Substantia nigra (tissue), 51 donors: ENCODE measurements at places on chromosomes 2 and 18.

DNA sequence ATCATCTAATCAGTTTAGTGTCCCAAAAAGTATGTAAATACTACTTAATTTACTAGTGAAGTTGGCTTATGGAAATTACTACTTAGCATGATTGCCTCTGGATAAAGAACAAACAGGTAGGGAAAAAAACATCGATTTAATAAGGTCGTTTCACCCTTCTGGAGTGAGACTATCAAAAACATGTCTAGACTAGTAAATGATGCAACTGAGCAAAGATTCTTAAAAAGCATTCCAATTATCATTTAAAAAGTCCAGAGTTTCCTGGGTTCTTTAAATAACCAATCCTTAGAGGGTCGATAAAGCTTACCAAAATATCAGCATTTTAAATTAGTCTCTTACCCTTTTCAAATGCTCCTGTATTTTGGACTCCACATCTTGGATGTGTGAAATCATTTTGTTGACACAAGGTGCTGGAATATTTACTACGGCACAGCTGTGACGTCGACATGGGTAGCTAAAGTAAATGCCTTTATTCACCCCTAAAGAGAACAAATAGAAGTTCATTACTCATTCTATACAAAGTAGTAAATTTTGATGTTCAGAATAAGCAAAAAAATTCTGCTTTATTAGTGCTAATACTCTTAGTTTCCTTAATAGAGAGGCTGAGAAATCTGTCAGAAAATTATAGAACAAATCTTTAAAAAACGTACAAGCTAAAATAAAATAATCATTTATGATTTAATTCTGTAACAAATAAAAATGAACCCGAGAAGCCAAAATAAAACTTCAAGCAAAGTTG is 70.6 kb downstream of the CCDC178 start:
- DNase-seq, result no peak

- no peak for DNase-seq
Measured at GRCh38 chr2:121005453-121005852, 269.8 kb downstream of the GLI2 start.

DNA sequence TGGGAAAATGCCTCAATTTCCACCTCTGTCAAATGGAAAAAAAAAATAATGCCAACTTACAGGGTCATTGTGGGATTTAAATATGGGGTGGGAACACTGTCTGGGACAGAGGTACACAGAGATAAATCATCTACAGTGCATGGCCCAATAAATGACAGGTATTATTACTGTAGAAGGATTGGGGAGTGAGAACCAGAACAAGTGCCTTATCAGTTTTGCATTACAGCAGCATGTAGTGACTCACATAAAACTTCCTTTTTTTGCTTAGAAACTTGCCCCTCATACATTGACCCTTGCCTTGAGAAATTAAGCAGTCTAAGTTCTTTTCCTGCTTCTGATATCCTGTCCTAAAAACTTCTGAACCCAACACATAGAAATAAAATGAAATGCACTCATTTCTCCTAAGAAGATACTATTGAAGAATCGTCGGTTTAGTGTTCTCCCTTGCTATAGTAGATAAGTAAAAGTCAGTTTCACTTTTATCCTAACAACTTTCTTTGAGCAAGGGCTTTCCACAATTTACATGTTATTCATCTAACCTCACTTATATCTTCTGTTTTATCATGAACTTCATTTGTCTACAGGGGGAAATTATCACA is 121.0 kb upstream of the HAAO start:
- no peak for DNase-seq

DNA sequence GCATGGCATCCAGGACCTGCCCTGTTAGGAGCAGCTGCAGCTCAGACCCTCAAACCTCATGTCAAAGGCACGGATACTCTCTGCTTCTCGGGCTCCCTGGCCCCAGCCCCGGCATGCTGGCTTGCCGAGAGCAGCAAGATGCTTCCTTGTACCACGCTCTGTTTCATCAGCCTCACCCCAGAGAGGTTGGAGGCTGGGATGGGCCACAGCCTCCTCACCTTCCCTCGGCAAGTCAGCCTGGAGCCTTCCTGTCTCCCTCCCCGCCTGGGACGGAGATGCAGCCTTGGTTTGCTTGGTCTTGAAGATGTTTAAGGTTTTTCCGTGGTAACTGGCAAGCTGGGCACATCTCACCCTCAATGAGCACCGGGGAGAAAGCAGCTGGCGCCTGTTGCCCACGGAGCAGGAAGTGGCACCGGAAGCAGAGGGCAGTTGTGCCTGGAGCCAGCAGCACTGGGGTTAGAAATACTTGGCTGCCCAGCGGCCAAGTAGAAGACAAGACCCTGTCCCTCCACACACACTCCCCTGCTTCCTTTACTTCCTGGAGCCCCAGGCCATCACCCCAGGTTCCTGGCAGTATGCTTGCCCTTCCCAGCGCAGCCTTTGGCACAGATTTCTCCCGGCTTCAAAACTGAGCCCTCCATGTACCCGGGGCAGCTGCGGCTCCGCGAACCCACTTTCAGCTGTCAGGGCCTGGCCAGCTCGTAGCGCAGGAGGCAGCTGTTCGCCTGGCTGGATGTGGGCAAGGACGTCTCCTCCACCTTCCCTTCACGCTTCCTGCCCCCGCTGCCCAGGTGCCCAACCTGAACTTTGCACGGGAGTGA is 17.4 kb downstream of the FBLN7 start:
- no peak for DNase-seq

GRCh38 chr2:155350783-155351580 is 652.5 kb downstream of the KCNJ3 start:
- DNase-seq, result no peak

DNA sequence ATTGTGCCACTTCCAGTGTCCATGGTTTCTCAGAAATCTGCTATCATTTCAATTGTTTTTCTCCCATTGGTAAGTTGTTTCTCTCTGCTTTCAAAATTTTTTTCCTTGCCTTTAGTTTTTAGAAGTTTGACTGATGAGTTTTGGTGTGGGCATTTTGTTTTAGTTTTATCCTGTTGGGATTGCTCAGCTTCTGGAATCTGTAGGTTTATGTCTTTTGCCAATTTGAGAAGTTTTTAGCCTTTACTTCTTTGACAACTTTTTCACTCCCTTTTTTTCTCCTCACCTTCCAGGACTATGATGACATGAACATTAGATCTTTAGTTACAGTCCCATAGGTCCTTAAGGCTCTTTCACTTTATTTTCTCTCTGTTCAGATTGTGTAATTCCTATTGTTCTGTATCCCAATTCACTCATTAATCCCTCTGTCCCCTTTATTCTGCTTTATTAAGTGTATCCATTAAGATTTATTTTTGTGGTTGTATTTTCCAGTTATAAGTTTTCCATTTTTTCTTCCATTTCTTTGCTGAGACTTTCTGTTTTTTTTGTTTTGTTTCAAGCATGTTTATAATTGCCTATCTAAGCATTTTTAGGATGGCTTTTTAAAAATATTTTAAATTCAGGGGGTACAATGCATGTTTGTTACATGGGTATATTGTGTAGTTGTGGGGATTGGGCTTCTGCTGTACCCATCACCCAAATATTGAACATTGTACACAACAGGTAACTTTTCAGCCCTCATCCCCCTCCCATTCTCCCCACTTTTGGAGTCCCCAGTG is 17.9 kb downstream of the MFSD6 start:
- DNase-seq, result no peak

- no peak for DNase-seq
Measured at GRCh38 chr2:75503048-75503607, 57.6 kb downstream of the EVA1A start.

- DNase-seq, result no peak
Measured at GRCh38 chr2:238476258-238476657, 49.5 kb downstream of the ASB1 start.

GRCh38 chr2:39524061-39524460 is 87.0 kb upstream of the MAP4K3 start:
- no peak for DNase-seq

DNA sequence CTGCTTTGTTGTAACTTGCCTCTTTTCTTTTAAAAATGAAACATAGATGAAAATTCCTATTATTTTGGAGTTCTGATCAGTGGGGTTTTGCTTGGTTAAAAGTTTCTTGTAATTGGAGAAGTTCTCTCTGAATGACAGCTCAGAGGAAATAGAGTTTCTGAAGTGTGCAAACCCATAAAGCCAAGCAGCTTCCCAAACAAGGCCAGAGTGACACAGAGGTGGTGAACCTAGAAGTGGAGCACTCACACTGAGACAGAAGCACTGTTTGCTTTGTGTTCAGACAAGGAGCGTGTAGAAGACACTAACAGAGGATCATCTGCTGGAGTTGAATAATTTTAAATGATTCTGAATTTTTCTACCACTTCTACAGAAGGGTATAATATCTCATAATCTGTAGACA is 49.2 kb downstream of the FBXO48 start:
- no peak for DNase-seq

GRCh38 chr2:224023188-224023587 is 15.9 kb downstream of the SERPINE2 start:
- DNase-seq, result no peak

- DNase-seq, result no peak
Measured at GRCh38 chr2:206533977-206534376, 90.6 kb downstream of the ADAM23 start.

DNA sequence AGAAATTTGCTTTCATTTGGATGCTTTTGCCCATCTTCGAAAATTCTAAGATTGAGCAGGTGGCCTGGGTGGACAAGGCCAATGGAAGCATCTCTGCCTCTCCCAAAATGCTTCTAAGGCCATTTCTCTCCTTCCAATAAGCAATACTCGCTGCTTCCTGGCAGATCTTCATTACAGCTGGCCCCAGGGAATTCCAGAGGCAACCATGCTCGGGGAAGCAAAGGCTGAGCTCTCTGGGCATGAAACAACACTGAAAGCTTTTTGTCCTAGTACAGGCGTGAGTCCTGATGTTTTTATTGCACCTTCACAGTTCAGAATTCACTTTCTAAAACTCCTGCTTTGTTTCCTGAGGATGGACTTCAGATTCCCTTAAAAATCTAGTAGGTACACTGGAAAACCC is 11.8 kb upstream of the NEDD4L start:
- no peak for DNase-seq

DNA sequence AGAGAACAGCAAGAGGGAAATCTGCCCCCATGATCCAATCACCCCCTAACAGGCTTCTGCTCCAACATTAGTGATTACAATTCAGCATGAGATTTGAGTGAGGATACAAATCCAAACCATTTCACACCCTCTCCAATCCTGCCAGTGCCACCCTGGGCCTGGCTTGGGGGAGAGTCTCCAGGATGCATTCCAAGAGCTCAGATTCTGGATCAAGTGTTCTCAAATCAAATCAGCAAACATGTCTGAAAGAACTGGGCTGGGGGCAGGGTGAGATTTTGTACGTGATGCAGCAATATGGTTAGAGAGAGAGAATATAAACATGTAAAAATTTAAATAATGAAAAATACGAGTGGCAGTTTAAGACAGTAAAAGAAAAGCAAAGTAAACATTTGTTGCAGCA is 2100.9 kb upstream of the CELF4 start:
- DNase-seq, result no peak

GRCh38 chr2:195543902-195544894 is 112.8 kb upstream of the SLC39A10 start:
- DNase-seq, result no peak

DNA sequence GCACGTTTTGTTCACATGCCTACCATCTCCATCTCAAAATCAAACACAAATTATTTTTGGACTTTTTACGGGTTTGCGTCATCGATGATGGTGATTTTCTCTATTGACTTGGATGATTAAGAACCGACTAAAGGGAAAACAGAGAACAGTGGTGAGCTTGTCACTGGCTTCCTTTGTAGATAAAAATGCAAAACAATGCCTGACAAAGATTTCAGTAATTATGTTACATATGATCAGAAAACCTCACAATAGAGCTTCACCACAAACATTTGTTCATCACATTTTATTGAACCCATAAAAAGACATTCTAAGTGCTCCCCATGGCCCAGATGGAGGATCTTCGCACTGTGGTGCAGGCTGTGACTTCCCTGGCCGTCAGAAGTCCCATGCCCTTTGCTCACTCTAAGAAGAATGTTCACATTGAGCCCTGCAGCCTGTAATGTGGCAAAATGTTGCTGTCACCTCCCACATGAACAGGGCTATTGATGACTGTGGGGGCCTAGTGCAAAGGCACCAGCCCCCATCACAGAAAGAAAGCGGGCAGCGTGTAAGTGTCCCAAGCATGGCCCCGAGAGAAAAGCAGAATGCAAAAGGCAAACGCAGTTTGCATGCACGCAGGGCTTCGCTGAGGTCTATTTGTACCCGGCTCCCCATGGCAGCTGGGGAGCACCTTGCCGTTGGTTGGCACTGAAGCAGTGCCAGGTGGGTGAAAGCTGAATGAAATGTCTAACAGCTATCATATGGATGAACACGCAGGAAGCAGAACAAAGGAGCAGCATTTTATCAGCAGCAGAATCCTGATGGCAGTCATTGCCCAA is 60.6 kb downstream of the BCL2 start:
- no peak for DNase-seq

DNA sequence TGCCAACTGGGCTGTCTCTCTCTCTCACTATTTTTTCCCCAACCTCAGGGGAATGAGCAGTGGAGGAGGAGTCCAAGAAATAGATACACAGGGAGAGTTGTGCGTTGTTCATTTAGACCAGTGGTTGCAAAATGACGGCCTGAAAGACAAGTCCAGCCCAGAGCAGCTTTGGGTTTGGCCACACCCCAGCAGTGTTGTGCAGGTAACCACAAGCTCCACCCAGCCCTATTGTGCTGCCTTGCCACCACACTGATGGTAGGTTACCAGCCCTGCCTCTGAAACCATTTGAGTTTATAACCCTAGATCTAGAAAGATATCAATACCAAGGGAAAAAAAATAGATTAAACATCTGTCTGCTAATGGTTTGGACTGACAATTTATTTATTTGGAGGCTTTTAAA is 144.3 kb downstream of the CMPK2 start:
- DNase-seq, result no peak

DNA sequence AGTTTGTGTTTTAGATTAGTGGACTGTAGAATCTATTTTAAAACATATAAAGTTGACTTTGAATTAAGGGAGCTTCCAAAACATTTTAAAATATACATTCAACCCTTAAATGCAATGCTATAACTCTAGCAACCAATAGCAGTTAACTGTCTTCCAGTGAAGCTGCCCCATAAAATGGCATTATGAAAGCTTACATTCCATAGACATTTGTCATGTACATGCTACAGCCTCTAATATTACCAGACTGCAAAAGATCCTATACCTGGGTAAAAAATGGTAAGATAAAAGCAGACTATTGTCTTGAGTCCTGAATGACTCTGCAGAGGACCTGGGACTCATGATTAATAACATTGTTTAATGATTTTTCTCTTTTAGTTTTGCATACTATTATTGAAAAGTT is 489.4 kb downstream of the LRP1B start:
- DNase-seq, result no peak

DNA sequence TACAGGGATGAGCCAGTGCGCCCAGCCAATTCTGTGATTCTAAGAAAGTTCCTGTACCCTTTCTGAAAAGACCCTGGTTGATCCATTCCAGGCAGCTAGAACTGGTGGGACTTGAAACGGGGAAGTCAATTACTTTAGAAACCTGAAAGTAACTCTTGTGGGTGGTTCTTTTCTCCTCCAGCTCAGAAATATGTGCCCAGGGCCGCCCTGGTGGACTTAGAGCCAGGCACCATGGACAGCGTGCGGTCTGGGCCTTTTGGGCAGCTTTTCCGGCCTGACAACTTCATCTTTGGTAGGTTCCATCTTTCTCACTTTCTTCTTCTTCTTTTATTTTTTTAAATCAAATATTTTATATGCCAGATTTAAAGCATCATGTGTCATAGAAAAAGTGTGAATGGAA is 2.7 kb downstream of the TUBB6 start:
- no peak for DNase-seq
